Right atrium auricular region (tissue), 2 donors: ENCODE measurements at places on chromosomes 16 and 17. TPM values are rescaled to one million over a fixed set of nuclear protein-coding genes. Genes with fewer than 3 reads are reported as not detected.
A peak's percentile ranks its signal among the peaks of the same experiment; 100 is the strongest.

DNA sequence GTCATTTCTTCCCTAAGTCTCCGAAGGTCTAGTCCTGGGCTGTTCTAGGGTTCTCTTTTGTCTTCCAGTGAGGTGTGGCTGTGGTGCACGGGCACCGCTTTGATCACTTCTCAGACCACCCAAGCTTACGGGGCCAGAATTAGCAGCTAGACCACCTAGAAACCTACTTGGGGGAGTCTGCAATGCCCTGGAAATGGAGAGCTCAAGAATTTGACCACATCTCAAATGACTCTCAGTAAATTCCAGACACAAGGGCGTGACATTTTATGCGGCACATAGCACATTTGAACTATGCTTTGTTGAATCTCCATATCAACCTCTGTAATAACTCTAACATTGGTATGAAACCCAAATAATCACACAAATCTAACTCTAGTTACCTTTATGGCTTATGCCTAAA, 24.9 kb downstream of the TRIM16 start:
- no peak for DNase-seq

The SMTNL2 gene
- 21.1 TPM for total RNA-seq

DNA sequence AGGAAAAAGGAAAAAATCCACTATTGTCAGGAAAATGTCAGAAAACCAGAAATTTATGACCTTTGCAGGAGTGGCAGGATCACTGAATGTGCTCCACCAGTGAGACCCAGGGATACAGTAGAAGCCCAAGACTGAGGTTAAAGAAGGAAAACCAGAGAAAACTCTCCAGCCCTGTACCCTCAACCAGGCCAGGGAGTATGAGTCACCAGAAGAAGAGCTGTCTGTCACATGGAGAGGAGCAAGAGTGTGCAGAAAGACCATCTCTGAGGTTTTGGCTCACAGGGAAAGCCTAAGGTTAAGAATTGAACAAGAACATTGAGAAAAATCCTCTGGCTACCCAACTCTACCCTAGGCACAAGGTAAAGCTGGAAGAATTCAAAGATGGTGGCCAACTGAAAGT, 47.6 kb upstream of the MON1B start:
- DNase-seq: no peak

The POLR3K gene
- total RNA-seq: 4.0 TPM

The PTGES3L gene
- total RNA-seq: 29.6 TPM

- DNase-seq: peak; percentile 36
Observed at GRCh38 chr16:79592186-79592585, 8.4 kb downstream of the MAF start.

- DNase-seq: no peak
Observed at GRCh38 chr16:31710134-31710533, 163.5 kb upstream of the ZNF267 start.

DNA sequence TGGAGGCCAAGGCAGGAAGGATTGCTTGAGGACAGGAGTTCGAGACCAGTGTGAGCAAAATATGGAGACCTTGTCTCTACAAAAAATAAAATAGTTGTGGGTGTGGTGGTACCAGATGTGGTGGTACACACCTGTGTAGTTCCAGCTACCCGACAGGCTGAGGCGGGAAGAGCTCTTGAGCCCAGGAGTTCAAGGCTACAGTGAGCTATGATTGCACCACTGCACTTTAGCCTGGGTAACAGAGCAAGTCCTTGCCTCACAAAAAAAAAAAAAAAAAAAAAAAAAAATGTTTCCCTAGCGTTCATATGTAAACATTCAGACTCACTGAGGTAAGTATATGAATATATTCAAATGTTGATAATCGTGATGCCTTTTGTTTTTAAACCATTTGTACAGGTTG, 39.5 kb downstream of the CLUH start:
- no peak for DNase-seq

- DNase-seq: no peak
Observed at GRCh38 chr17:80992077-80992947, 671 bp downstream of the CHMP6 start.

The SYNGR3 gene
- 0.52 TPM for total RNA-seq

- DNase-seq: no peak
Observed at GRCh38 chr17:44122816-44123355, 555 bp downstream of the HDAC5 start.

GRCh38 chr16:11327277-11328171, 17.7 kb upstream of the RMI2 start:
- no peak for DNase-seq
